Fibroblast of the aortic adventitia (primary cell): ENCODE measurements at places on chromosomes 12 and 14.

DNA sequence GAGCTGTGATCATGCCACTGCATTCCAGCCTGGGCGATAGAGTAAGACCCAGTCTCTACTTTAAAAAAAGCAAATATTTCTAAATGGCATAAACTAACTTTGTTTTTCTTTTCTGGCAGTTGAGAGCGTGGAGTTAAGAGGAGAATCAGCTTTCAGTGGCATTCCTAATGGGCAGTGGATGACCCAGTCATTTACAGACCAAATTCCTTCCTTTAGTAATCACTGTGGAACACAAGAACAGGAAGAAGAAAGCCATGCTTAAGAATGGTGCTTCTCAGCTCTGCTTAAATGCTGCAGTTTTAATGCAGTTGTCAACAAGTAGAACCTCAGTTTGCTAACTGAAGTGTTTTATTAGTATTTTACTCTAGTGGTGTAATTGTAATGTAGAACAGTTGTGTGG lies 21.2 kb downstream of the TDG start:
- DNase-seq = no peak

DNA sequence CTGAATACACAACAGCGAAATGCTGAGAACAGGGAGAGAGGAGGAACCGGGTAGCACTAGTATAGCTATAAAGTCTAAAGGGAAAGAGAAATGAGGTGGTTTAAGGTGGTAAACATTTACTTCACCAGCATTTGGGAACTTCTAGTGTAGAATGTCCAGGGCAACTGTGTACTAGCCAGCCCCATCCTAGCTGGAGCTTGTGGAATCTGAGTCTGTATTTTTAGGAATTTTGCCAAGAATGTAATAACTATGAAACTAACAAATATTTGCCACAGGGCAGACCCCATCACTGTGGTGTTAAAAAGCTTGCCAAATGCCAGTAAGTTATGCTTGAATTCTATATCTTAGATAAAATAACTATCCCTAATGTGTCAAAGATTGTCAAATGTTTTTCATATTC lies 398.9 kb upstream of the MIS18BP1 start:
- DNase-seq = no peak

DNA sequence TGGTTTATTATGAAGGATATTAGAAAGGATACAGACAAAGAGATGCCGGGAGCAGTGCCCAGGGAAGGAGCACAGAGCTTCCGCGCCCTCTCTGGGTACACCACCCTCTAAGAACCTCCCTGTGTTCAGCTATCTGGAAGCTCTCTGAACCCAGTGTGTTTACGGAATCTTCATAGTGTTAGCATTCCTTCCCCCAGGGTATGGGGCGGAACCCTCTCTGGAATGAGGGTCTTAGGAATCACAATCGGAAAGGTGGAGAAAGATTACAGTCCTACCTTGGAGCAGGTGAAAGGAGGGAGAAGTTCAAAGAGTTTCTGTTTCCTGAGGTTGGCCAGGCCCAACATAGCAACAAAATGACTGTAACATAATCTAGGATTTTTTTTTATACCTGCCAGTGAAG lies 6.8 kb upstream of the NUDT4 start:
- no peak for DNase-seq

DNA sequence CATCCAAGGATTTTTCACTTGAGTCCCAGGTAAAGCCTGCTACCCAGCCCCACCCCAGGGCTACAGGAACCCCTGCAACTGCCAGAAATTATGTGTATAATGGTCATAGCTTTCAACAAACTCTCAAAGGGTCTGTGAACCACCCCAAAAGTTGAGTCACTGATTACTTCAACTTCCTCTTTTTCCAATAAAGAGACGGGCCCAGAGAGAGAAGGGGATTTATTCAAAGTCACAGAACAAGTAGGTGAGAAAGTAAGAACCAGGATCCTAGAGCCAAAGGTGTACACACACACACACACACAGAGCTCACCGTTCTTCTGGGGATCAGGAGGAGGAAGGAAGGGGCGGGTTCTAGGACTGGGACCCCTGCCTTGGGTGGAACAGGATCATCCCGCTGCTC lies 4.8 kb upstream of the ITPK1 start:
- DNase-seq = no peak

DNA sequence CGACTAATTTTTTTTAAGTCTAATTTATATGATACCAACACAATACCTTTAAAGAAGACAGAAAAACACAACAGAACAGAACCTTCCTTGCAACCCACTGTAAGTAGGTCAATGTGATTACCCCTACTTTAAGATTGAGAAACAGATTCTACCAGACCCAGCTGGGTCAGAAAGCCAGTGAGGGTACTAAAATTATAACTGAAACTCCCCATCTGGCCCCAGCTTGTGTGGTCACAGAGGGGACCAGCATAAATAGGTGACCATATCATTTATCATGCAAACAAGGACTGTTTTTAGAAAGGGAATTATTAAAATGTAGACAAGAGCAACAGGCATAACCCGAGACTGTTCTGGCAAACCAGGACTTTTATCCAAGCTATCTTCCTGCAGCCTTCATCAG lies 30.1 kb upstream of the FRMD6 start:
- DNase-seq = no peak

DNA sequence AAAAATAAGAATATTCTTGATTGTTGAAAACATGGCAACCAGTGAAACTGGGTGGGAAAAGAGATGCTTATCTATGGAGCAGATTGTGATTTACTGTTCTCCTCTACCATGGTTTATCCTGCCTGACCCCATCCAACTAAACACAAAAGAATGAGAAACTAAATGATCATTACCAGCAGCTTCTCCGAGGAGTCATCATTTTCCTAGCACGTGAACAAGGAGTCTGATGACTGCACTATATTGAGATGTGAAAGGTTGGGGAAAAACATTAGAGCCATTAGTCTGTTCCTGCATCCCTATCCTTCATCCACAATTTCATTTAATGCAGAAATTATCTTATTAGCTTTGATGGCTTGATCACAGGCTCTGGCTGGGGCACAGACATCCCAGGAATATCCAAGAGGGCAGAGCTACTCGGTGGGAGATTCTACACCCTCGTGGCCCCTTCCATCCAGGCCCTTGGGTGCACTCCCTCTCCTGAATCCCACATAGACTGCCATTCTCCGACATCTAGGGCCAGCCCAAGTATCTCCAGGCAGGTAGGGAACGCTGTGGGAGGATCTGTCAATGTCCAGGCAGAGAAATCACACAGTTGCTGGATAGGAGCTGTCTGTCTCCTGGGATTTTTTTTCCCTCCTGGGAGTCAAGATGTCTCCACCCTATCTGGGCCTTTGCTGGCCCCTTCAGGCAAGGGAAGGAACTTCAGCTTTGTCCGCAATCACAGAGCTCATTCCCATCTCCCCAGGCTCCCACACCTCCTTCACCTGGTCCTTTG lies 43.3 kb upstream of the DHRS4 start:
- DNase-seq = peak; percentile 51

- DNase-seq = peak; percentile 84
Observed at GRCh38 chr12:55659486-55660385, 23.0 kb downstream of the OR10P1 start.

DNA sequence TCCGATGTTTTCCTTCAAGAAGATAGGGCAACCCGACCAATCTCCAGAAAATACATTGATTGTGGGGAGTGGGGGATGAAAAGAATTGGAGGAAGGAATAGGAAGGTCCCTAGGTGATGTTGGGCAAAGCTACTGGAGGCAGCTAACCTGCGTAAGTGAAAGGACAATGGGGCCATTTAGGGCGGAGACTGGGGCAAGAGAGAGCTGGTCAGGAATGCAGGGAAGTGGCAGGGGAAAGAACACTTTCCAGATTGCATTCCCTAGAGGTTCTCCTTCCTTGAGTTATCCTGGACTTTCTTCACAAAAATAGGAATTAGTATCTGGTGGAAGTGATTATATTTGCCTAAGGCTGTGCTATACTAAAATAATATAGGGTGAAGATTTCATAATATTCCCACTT lies 151.8 kb upstream of the HMGA2 start:
- no peak for DNase-seq

DNA sequence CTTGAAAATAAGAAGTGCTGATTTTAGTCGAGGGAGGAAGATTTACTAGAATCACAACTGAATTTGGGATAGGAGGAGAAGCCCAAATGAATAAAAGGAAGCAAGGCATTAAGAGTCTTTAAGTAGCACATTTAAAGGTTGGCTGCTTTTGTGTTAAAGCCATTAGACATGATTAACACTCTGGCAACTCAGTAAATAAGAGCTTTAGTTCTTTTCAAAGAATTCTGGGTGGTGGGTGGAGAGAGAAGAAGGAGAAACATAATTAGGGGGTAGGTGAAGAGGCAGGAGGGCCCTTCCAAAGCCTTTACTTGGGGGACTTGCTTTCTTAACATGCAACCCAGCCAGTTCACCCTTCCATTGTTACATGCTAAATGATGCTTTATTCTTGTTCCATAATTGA lies 284.6 kb upstream of the SEL1L start:
- DNase-seq = no peak

GRCh38 chr12:117113231-117113630 lies 14.0 kb upstream of the TESC start:
- no peak for DNase-seq

GRCh38 chr12:40946612-40947194 lies 241.4 kb upstream of the PDZRN4 start:
- peak; percentile 59 for DNase-seq

DNA sequence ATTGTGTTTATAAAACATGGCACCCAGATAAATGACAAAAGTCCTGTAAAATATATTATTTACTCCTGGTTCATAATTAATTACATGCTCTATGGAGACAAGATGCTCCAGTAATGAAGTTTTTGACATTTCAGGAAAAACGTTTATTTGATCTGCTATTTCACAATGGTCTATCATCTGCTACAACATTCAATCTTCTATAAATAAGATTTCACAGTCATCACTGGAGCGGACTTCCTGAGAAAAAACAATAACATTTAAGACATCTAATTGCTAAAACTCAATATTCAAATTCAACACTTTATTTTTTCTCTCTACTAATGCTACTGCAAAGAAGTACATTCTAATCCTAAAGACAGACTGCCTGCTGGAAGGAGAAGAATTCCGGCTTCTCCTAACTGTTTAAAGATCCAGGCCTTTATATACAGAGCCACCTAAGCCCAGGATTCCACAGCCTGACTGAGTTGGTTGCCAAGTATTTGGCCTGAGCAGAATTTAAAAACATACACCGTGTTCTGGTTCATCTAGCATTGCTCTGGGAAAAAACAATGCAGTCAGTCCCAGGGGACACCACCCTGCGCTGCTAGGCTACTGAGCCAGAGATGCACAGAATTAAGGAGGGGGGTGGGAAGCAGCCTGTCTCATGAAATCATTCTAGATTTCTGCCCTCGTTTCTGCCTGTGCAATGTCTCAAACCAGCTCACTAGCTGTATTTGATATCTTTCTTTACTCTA lies 58.0 kb downstream of the TMTC1 start:
- DNase-seq = peak; percentile 78

DNA sequence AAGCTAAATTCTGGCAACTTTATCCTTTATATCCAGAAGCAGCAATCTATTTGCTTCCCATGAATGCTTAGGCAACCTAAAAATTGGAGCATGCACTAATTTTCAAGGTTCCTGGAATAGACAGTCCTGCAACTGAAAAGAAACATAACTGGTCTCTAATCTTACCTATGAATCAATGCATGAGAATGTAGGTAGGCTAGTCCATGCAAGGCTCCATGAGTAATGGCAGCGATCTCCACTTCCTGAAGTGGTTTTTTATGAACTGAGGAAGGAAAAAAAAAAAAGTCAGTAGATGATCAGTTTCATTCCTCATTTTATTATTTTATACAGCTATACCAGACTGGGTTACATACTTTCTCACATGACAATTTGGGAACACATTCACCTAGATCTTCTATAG lies 102.0 kb downstream of the PEBP1 start:
- DNase-seq = peak; percentile 42

- no peak for DNase-seq
Observed at GRCh38 chr12:41034686-41035085, 153.4 kb upstream of the PDZRN4 start.

GRCh38 chr14:103524002-103524935 lies 1.6 kb upstream of the CKB start:
- DNase-seq = no peak

DNA sequence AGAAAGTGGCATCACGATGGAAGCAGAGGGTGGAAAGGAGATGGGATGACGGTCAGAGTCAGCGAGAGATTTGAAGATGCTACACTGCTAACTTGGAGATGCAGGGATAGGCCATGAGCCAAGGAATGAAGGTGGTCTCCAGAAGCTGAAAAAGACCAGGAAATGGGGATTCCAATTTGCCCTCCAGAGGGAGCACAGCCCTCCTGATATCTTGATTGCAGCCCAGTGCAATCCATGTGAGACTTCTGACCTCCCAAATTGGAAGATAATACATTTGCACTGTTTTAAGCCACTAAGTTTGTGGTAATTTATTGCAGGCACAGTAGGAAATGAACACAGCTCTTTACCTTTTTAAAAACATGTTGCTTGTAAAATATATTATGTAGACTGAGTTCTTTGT lies 549.5 kb downstream of the VRK1 start:
- no peak for DNase-seq

DNA sequence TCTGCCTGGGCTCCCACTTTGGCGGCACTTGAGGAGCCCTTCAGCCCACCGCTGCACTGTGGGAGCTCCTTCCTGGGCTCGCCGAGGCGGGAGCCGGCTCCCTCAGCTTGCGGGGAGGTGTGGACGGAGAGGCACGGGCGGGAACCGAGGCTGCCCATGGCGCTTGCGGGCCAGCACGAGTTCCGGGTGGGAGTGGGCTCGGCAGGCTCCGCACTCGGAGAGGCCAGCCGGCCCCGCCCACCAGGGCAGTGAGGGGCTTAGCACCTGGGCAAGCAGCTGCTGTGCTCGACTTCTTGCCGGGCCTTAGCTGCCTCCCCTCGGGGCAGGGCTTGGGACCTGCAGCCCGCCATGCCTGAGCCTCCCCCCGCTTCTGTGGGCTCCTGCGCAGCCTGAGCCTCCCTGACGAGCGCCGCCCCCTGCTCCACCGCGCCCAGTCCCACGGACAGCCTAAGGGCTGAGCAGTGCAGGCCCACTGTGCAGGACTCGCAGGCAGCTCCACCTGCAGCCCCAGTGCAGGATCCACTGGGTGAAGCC lies 44.6 kb downstream of the R3HDM2 start:
- DNase-seq = no peak

GRCh38 chr12:117026343-117026742 lies 72.9 kb downstream of the TESC start:
- DNase-seq = no peak

DNA sequence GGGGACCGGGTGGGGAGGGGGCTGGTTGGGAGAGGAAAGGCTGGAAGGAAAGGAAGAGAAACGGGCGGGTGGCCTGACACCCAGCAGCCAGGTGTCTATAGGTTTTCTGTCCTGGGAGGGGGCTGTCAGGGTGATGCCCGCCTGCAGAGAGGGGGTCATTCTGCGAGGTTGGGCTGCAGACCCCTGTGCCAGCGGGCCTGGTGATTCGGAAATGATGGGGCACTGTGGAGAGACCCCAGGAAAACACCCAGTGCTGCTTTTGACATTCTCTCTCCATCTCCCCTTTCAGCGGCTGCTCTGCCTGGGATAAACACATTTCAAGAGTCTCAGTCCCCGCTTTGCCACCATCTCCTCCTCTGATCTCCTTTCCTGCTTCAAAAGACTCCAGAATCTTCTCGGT lies 168.5 kb upstream of the RTL1 start:
- DNase-seq = no peak
